Sigmoid colon (tissue), 7 donors: ENCODE measurements at places on chromosomes 12 and 14. TPM values are rescaled to one million over a fixed set of nuclear protein-coding genes. Genes with fewer than 3 reads are reported as not detected.

- H3K27me3 ChIP-seq = no peaks in the 10 kb centered on the region
- no peaks in the 10 kb centered on the region for H3K4me1 ChIP-seq
- DNase-seq = no peak
- no peak overlapping the region for H3K4me3 ChIP-seq
- no peaks in the 10 kb centered on the region for H3K36me3 ChIP-seq
- no peak overlapping the region for H3K27ac ChIP-seq
These were observed 29.8 kb upstream of the CDKN3 start for GRCh38 chr14:54366736-54367735.

- no peaks in the 10 kb centered on the region for H3K27me3 ChIP-seq
- peaks cover 11% of the 10 kb centered on the region for H3K4me1 ChIP-seq
- DNase-seq = peak; percentile 62
- H3K36me3 ChIP-seq = no peaks in the 10 kb centered on the region
- peak overlapping the region; percentile 77 for H3K4me3 ChIP-seq
- H3K27ac ChIP-seq = peak overlapping the region; percentile 71
These were observed 619 bp upstream of the NTN4 start for GRCh38 chr12:95790917-95791849.

GRCh38 chr12:46887870-46888269 is 62.1 kb upstream of the SLC38A4 start:
- no peak overlapping the region for H3K4me3 ChIP-seq
- no peaks in the 10 kb centered on the region for H3K36me3 ChIP-seq
- no peaks in the 10 kb centered on the region for H3K27me3 ChIP-seq
- H3K4me1 ChIP-seq = no peaks in the 10 kb centered on the region

- no peaks in the 10 kb centered on the region for H3K27me3 ChIP-seq
- H3K4me1 ChIP-seq = peaks cover 19% of the 10 kb centered on the region
- no peak overlapping the region for H3K4me3 ChIP-seq
- H3K36me3 ChIP-seq = no peaks in the 10 kb centered on the region
- no peak for DNase-seq
- no peak overlapping the region for H3K27ac ChIP-seq
These were observed 70.3 kb downstream of the STAB2 start for GRCh38 chr12:103657331-103657730.

- H3K4me3 ChIP-seq = no peak overlapping the region
- H3K4me1 ChIP-seq = peaks cover 23% of the 10 kb centered on the region
- DNase-seq = no peak
- no peaks in the 10 kb centered on the region for H3K27me3 ChIP-seq
- no peak overlapping the region for H3K27ac ChIP-seq
These were observed 150.3 kb downstream of the FOXN3 start for GRCh38 chr14:89266754-89267153.

DNA sequence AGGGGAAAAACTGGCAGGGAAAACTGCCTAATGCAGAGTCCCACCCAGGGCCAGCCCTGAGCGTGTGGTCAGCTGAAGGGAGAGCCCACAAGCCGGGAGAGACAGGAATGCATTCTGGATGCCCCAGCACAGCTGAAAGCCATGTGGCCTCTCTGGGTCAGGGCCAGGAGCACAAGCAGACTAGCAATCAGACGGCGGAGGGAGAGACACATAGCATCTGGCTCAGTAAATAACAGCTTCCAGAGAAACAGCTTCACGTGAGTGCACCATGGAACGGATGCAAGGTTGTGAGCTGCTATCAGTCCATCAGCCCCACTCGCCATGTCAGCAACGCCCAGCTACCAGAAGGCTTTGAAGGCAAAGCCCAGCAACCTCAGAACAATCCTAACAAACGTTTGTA is 28.2 kb upstream of the TMEM106C start:
- H3K36me3 ChIP-seq = no peaks in the 10 kb centered on the region
- H3K4me1 ChIP-seq = no peaks in the 10 kb centered on the region
- H3K27ac ChIP-seq = no peak overlapping the region

TAS2R14 gene
- total RNA-seq = 3.3 TPM

TPPP2 gene
- total RNA-seq = not detected

PACS2 gene
- 46.7 TPM for total RNA-seq
